RPMI8226 (cell line): ENCODE measurements at places on chromosomes 2 and 18.
A peak's percentile ranks its signal among the peaks of the same experiment; 100 is the strongest.

- no peak for DNase-seq
Measured at GRCh38 chr2:218806346-218806978, 24.5 kb downstream of the CYP27A1 start.

DNA sequence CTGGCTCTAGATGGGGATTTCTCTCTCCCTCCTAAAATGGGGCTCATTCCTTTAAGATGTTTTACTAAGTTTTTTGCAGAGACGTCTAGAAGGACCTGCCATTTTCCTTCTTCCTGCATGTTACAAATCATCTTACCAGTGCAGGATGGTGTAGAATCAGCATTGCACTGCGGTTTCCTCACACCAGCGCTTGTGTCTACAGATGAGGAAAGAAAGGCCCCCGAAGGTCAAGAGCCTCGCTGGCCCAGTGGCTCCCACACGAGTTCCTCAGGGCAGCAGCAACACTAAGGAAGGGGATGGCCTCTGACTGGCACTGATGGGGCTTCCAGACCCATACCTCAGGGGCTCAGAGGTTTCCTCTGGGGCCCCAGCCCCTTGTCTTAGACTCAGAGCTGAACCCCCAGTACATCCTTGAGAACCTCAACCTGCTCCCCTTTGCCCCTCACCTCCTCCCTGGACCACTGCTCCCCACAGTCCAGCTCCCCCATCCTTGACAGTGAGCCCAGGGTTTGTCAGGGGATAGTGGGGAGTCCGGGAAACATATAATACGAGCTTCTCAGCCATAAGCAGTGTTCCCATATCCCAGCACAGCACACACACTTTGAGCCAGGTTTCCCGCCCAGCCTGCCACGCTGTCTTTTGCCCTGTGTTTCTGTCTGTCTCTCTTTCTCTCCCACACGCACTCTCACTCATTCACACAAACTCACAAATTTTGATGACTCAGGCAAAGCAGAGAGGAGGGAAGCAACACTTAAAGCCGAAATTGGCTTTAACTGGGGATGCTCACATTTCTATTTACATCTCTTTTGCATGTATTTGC lies 29.4 kb downstream of the ZFP36L2 start:
- no peak for DNase-seq

DNA sequence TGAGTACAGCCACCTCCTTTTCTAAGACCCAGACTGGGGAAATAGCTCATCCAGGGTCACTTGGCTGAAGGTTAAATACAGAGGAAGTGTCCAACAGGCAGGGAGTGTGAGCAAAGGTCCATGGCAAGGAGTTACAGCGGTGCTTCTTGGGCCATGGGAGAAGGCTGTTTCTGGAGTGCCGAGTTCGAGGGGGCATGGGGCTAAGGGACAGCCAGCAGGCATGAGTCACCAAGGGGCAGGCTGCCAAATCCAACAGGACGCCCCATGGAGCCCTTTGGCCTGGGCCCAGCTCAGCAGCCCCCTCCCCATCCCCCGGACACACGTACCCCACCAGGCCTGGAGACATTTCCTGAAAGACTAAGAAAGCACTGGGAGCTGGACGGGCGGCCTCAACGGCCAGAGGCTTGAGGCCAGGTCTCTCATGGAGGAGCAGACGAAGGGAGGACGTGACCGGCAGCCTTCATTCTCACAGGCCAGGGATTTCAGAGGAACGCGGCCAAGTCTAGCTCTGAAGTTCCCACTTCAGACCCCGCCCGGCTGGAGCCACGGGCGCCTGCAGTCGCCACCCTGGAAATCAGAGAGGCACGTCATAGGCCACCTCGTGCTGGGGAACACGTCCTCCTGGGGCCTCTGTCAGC lies 160.4 kb downstream of the SMAD7 start:
- no peak for DNase-seq

- DNase-seq: peak; percentile 50
Measured at GRCh38 chr2:231780123-231780908, 766 bp downstream of the PDE6D start.

- no peak for DNase-seq
Measured at GRCh38 chr2:174786066-174786725, 21.9 kb upstream of the CHRNA1 start.

GRCh38 chr2:157291018-157291417 lies 33.5 kb downstream of the GALNT5 start:
- DNase-seq: no peak

GRCh38 chr2:207395535-207396251 lies 134.1 kb upstream of the CREB1 start:
- DNase-seq: no peak

DNA sequence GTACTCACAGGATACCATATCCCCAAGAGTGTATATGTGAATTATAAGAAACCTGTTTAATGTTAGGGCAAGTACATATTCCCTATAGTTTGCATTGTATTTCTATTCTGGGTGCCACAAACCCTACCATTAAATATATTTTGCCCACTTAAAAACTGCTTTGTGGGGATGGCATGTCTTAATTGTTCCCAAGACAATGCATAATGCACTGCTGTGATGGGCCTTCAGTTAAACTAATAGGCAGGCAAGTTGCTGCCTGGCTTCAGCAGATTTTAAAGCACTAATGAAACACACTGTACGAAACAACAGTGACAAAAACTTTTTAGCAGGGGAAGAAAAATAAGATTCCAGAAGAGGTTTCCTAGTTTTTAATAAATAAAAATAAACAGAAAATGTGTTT lies 104.8 kb upstream of the VRK2 start:
- DNase-seq: no peak

GRCh38 chr18:63762518-63762917 lies 12.7 kb upstream of the SERPINB7 start:
- DNase-seq: no peak

GRCh38 chr2:4838626-4839025 lies 853.6 kb upstream of the SOX11 start:
- DNase-seq: no peak

DNA sequence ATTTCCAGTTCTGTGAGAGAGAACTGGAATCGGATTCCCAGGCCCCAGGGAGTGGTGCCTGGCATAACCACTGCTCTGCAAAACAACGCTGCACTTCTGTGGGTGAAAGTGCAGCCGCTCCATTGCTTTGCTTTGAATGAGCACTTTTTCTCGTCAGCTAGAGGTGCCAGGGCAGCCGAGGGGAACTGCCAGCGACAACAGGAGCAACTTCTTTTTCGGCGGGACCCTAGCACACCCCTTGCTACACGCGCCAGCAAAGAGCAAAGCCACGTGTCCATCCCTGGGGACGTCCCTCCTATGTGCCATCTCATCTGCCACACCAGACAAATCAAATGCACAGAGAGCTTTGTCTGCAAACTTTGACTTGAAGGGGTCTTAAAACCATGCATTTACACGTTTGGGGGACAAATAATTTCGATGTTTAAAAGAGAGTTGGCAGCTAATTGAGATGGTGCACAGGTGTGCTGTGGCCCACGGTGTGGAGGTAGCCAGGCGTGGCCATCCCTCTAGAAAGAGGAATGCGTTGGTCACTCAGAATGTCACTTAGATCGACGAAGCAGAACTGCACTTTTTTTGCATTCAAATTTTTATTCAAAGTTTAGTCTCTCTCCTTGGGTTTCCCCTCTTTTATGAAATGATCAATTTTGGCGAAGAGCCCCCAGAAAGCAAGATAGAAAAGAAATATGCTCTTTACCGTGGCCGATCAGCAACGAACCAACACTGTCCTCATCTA lies 151.8 kb downstream of the MBP start:
- no peak for DNase-seq

GRCh38 chr2:191625016-191625415 lies 52.9 kb upstream of the NABP1 start:
- DNase-seq: no peak

- no peak for DNase-seq
Measured at GRCh38 chr18:78647018-78647417, 332.6 kb upstream of the SALL3 start.

GRCh38 chr2:235502336-235502735 lies 8.5 kb downstream of the AGAP1 start:
- DNase-seq: no peak

- DNase-seq: peak; percentile 71
Measured at GRCh38 chr18:59056706-59057492, 82.8 kb upstream of the SEC11C start.

DNA sequence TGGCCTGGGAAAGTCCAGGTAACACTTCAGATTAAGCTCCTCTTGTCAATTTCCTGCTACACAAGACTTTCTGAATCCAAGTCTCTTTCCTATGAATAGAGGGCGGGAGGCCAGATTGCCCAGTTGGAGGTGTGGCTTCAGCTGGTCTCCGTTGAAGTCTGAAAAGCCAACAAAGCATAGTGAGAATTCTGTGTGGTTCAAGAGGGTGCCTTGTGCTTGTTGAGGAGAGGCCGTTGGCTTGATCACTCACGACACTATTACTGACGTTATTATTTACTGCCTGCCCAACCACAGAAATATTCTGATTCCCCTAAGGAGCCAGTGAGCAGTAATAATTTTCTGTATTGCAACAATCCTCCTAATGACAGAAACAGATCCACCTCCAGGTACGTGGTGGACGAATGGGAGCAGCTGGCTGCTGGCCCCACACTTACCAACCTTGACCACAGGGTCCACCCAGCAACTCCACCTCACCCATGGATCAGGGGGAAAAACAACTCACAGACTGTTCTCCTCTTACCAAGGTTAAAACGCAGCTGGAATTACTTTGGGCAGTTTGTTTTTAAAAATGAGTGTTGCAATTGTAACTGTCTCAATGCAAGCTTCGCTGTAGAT lies 21.9 kb downstream of the NRP2 start:
- no peak for DNase-seq

DNA sequence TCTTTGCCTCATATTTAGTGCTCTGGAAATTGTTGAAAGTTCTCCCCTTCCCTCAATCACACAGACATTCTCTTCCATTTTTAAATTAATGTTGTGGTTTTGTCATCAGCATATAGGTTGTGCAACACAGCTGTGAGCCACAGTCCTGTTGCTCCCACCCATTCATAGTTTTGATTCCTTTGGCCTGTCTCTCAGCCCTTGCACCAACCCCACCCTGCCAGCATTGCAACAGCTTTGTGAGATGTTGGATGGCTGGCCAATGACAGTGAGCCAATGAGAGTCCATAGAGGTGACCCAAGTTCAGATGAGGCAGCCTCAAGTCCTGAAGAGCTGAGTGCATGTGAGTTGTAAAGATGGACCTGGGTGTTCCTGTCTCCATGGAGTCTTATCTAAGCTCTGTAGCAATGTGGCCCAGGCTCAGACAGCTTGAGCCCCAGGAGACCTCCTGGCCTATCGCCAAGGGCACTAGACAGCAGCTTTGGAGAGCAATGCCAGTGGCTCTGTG lies 775.5 kb downstream of the RNF144A start:
- DNase-seq: no peak

DNA sequence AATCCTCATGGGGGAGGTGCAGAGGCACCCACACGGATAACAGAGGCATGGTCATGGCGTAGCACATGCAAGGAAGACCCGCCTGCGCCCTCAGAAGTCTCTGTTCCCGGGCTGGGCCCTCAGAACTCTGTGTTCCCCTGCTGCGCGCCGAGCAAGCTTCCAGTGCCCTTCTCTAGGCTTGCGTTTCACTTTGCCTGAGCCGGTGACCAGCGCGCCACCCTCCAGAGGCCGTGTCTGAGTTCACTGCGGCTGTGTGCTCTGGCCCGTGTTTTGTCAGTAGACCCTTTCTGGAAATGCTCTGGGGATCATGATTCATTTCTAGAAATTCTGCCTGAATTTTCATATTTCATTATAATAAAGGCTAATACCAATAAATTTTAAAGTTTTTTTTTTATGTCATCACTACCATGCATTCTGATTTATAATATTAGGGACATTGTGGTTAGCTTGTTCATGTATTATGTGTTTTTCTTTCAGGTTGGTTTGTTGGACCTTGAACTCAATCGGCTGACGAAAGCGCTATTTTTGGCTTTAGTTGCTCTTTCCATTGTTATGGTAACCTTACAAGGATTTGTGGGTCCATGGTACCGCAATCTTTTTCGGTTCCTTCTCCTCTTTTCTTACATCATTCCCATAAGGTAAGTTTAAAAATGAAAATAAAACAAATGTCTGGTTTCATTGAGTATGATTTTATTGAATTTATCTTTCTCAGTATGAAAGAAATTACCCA lies 142.7 kb upstream of the NFATC1 start:
- no peak for DNase-seq

DNA sequence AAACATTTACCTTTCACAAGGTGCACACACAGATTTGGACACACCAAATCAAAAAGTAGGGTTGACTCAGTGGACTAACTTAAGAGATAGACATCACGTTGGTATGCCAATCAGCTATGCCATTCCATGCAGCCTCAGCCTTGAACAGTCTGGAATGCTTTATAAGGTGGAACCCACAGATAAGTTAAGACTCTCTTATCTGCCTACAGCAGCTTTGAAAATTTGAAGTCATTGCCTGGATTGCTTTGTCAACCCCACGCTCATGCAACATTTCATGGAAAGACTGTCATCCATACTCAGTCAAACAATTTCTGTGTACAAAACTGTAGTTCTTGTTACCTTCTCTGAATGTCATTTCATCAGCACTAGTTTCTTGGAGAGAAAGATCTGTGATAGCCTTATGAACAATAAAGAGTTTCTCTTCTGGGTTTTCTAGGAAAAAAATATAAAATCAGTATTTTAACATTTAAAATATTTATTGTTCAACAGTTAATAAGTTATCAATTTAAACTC lies 1.2 kb downstream of the ERMN start:
- DNase-seq: no peak

DNA sequence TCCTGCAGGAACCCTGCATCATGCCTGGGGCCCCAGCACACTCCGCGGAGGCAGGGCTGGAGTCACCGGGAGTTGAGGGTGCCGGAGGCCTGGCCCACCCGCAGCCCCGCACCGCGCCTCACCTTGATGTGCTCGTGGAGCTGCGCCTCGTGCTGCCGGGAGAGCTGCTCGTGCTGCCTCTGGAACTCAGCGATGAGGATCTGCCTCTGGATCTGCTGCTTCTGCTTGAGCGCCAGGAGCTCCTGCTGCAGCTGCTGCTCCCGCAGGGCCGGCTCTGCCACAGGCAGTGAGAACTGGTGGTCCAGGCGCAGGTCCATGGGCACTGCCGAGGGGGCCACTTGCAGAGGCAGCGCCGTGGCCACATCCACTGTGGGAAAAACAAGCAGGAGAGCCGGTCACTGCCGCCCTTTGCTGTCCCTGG lies 211.1 kb downstream of the HDAC4 start:
- DNase-seq: no peak

DNA sequence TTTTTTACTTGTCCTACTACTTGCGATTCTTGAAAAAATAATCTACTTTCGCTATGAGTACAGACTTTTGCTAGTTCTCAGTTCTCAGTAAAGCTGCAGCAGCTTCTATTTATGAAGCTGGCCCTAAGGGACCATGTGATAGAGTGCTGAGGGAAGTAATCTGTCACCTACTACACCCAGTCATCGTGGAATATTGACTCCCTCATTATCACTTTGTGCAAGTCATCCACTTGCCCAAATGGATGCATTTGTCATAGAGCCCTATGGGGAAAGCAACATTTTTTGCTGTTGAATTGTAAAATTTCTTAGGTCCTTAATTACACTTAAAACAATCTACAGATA lies 1919.8 kb downstream of the SUCLG1 start:
- DNase-seq: no peak

GRCh38 chr2:73101626-73102256 lies 11.0 kb downstream of the RAB11FIP5 start:
- no peak for DNase-seq
